ENCODE measurements at places on chromosomes 5 and 9.

DNA sequence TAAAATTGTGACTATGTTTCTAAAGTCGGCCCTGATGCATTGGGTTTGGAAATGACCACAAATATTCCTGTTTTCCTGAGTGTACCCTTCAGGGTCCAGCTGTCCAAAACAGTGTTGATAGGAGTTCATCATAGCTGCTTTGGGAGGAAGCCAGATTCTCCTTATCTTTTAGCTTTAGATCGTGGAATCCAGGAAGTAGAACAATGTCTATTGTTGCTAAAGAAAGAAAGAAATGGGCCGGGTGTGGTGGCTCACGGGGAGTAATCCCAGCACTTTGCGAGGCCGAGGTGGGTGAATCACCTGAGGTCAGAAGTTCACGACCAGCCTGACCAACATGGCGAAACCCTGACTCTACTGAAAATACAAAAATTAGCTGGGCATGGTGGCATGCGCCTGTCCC lies 9.5 kb downstream of the CAVIN4 start:
- no peak for DNase-seq

DNA sequence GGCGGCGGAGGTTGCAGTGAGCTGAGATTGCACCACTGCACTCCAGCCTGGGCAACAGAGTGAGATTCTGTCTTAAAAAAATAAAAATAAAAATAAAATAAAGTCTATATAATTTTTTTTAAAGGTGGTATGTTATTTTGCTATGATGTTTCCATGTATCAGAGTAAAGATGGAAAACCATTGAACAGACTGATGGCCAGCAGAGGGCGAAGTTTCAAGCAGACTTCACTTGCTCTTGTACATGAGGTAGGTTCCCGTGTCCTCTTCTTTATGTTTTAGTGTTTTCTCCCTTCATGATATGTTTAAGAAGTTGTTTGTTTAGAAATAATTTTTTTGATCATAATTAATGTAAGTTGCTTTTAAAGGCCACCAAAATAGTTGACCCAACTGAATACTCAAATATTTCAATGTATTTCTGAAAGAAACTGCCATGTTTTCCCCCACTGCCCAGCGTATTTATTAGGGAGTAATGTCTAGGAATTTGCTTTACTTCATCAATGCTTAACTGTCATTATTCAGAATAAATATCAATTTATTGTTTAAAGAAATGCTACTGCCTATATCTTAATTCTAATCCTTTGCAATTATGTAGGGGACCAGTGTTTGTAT lies 146.4 kb downstream of the HACD4 start:
- DNase-seq: no peak

GRCh38 chr5:63155310-63155631 lies 576.7 kb downstream of the LRRC70 start:
- DNase-seq: no peak

- peak; percentile 2 for DNase-seq
Observed at GRCh38 chr5:116947691-116948528, 373.3 kb upstream of the SEMA6A start.

GRCh38 chr5:118561971-118562370 lies 426.4 kb downstream of the DTWD2 start:
- DNase-seq: no peak

DNA sequence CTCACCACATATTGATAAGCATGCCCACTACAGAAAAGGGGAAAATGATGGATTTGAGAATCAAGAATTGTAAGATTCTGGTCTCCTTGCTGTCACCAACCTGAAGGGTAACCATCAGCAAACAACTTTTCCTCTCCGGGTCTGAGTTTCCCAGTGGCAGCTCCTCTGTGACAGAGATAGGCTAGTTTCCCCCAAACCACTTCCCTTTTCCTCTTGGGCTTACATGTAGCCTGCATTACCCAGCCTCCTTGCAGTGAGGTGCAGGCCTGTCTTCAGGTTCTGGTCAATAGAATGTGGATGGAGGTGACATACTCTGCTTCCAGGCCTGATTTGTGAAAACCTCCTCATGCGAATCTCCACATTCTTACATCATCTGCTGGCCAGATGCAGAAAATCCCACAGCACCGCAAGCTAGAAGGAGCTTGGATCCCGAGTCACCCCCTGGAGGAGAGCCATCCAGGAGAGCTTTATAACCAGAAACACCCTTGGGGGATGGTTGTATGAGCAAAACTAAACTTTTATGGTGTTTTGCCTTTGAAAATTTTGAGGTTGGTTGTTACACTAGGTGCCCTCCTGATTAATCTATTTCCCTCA lies 206.1 kb downstream of the RGS3 start:
- no peak for DNase-seq

DNA sequence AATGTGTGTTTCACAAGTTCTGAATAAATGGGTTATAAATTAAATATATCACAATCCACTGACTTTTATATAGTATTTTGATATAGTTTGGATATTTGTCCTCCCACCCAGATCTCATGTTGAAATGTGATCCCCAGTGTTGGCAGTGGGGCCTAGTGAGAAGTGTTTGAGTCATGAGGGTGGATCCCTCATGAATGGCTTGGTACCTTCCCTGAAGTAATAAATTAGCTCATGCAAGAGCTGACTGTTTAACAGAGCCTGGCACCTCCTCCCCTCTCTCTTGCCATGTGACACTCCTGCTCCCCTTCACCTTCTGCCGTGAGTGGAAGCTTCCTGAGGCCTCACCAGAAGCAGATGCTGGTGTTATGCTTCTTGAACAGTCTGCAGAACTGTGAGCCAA lies 127.9 kb upstream of the PALM2AKAP2 start:
- DNase-seq: no peak

DNA sequence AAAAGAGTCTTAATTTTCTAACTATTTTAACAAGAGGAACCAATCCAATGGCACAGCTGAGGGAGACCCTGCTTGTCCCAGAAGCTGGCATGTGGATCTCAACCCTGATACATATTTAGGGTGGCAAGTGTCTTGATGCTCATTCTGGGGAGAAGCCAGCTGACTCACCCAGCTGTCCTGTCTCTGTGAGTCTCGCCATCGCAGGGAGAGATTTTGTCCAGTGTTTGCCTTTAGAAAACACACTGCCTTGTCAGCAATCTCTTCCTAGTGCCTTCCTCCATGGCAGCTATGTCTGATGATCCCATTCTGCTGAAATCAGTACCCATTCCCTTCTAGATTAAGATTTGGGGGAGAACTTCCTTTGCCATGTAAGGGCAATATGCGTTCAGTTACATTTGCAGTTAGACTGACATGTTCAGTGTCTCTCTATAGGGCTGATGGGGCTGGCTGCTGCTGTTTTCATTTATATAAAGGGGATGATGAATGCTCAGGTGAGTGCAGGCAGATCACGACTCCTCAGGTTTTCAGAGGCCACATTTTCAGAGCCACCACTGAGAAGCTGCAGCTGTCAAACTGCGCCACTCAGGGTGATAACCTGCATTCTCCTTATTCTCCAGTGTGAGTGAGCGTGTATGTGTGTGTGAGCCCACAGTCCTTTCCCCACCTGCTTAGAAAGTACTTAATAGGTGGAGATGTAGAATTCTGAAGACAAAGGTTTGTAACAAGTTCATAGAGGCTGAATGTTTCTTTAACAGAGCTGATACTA lies 217.0 kb downstream of the GAS1 start:
- no peak for DNase-seq

- DNase-seq: no peak
Observed at GRCh38 chr5:163460562-163461171, at the start of gene HMMR. TSS of gene HMMR (plus strand) at chr5:163460632. CDS start at chr5:163460693, 61 bp downstream.

GRCh38 chr5:180468732-180469585 lies 25.2 kb upstream of the CNOT6 start:
- no peak for DNase-seq

DNA sequence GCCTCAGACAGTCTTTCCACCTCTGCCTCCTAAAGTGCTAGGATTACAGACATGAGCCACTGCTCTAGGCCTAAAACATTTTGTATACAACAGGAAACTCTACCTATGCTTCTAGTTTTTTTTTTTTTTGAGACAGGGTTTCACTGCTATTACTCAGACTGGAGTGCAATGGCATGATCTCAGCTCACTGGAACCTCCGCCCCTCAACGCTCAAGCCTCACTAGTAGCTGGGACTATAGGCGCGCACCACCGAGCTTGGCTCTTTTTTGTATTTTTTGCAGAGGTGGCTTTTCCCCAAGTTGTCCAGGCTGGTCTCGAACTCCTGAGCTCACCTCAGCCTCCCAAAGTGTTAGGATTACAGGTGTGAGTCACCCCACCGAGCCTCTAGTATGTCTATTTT lies 5.4 kb downstream of the HSPA9 start:
- DNase-seq: no peak

DNA sequence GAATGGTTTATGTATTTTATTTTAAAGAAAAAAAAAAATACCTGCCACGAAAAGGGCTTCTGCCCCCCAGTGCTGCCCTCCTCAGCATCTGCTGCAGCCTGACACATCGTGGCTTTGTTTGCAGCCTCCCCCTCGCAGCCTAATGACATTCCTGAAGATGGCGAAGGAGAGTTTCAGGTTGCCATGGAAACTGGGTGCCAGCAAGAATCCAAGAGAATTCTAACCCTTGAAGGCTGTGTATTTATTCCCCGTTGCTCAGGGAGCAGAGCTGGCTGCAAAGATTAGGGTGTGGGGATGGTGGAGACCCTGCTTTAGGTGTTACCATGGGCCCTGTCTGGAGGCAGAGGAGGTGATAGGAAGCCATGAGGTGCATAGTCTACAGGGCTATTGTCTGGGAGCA lies 126.6 kb downstream of the NSG2 start:
- no peak for DNase-seq

DNA sequence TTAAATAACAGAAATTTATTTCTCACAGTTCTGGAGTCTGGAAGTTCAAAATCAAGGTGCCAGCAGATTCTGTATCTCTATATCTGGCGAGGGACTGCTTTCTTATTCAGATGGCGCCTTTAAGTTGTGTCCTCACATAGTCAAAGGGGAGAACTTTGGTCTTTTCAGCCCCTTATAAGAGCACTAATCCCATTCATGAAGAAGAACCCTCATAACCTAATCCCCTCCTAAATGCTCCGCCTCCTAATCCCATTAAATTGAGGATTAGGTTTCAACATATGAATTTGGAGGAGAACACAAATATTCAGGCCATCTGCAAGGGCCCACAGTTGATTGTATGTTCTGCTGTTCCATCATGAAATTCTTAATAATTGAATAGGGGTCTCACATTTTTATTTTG lies 10.8 kb upstream of the CCDC152 start:
- no peak for DNase-seq

DNA sequence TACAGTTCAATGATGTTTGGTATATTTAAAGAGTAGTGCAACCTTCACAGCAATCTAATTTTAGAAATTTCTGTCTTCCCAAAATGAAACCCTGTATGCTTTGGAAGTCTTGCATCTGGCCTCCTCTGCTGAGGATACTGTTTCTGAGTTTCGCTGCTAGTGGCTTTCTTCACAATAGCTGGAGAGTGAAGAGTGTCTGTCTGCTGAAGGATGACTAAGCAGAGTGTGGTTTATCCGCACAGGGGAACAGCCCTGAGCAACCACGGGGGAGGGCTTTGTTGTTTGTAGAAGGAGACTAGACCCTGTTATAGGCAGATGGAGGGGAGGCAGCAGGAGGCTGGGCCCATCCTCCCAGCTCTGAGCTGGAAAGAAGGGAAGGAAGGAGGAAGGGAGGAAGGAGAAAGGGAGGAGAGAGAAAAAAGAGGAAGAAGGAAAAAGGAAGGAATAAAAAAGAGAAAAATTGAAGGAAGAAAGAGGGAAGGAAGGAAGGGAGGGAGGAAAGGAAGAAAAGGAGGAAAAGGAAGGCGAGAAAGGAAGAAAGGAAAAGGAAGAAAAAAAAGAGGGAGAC lies 10.5 kb upstream of the IRX2 start:
- no peak for DNase-seq

DNA sequence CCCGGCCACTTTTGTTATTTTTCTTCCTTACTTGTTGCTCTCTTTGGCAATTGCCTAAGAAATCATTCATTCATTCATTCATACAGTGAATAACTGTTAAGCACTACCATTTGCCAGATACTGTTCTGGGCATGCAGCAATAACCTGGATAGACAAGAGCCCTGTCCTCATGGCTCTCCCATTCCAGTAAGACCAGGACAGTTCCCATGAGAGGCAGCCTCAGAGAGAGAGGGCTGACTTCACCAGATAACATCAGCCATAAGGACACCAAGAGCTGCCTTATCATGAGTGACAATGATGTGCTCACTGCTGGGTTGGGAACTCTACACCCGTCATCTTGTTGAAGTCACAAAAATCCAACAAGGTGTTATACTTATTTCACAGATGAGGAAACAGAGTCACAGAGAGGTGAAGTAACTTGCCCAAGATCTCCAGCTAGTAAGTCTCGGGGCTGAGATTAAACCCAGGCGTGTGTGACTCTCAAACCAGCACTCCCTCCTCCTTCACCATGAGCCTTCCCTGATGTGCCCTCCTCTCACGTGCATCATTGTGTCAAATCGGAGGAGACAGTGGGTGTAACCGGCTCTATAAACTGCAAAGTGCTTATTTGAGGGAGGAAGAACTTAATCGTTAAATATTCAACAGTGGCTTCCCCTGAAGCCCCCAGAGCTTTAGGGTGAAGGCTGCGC lies 61.1 kb upstream of the TBC1D2 start:
- DNase-seq: no peak
